Right atrium auricular region (tissue), 2 donors: ENCODE measurements at places on chromosomes 12 and 14. TPM values are rescaled to one million over a fixed set of nuclear protein-coding genes. Genes with fewer than 3 reads are reported as not detected.

Gene TPCN1
- total RNA-seq = 58.7 TPM

Gene GLI1
- 1.2 TPM for total RNA-seq

Gene SMCO2
- not detected for total RNA-seq

Gene NR2C1
- total RNA-seq = 34.6 TPM

Gene OR10P1
- total RNA-seq = not detected

Gene PPP1R13B
- 45.7 TPM for total RNA-seq

Gene PRB2
- total RNA-seq = not detected

Gene PIWIL1
- not detected for total RNA-seq

Gene BIN2
- 4.6 TPM for total RNA-seq

Gene REP15
- 3.1 TPM for total RNA-seq

Gene MIP
- not detected for total RNA-seq

Gene KRT71
- not detected for total RNA-seq

Gene ARHGEF25
- 11.0 TPM for total RNA-seq

Gene NYNRIN
- 6.0 TPM for total RNA-seq

Gene KLRK1
- 0.28 TPM for total RNA-seq

Gene STK38L
- total RNA-seq = 93.2 TPM

Gene LRP6
- 16.5 TPM for total RNA-seq

Gene CABP1
- total RNA-seq = 0.71 TPM

Gene GALNT6
- total RNA-seq = 2.8 TPM

Gene C12orf42
- not detected for total RNA-seq

Gene DDX23
- total RNA-seq = 34.2 TPM

Gene GRIP1
- 5.3 TPM for total RNA-seq

Gene CELA1
- not detected for total RNA-seq

Gene HCAR3
- not detected for total RNA-seq

Gene HOXC10
- not detected for total RNA-seq

Gene OTOGL
- total RNA-seq = 10.9 TPM

Gene CFAP251
- total RNA-seq = 1.0 TPM

Gene KLHDC1
- 5.5 TPM for total RNA-seq

Gene KRT73
- total RNA-seq = not detected

Gene TOMM20L
- not detected for total RNA-seq

Gene KRAS
- 9.9 TPM for total RNA-seq

Gene BBOF1
- 3.3 TPM for total RNA-seq

Gene MGST1
- 173 TPM for total RNA-seq

Gene IAPP
- total RNA-seq = not detected

Gene CCDC196
- not detected for total RNA-seq

Gene ERBB3
- 3.2 TPM for total RNA-seq

Gene TAS2R43
- 0.35 TPM for total RNA-seq

Gene MDGA2
- not detected for total RNA-seq

Gene AQP2
- 0.83 TPM for total RNA-seq

Gene ALDH2
- 157 TPM for total RNA-seq

Gene MSRB3
- total RNA-seq = 98.3 TPM

Gene CRIP1
- 42.9 TPM for total RNA-seq

Gene ANG
- total RNA-seq = 4.4 TPM
